ENCODE measurements at places on chromosomes 4 and X.
A peak's percentile ranks its signal among the peaks of the same experiment; 100 is the strongest.

- no peak for ATAC-seq
Measured at GRCh38 chr4:127134490-127134889, 498.3 kb upstream of the INTU start.

GRCh38 chr4:187354740-187355139 lies 631.1 kb upstream of the FAT1 start:
- ATAC-seq = no peak

DNA sequence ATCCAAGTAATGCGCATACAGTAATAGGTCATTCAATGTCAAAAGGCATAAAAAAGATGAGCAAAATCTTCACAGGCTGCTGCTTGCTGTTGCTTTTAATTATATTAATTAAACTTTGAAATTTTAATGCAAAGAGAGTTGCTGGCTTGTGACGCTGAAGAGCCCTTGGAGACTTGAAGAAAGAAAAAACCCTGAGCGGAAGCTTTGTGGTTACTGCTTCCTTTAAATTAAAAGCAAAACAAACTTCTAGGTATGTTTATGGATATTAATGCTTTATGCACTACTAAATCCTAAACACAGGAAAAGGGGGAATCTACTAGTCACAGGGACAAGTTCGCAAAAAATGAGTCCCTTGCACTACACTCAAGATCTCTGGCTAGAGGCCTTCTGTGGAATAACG lies 166.7 kb downstream of the ANTXR2 start:
- ATAC-seq = no peak

DNA sequence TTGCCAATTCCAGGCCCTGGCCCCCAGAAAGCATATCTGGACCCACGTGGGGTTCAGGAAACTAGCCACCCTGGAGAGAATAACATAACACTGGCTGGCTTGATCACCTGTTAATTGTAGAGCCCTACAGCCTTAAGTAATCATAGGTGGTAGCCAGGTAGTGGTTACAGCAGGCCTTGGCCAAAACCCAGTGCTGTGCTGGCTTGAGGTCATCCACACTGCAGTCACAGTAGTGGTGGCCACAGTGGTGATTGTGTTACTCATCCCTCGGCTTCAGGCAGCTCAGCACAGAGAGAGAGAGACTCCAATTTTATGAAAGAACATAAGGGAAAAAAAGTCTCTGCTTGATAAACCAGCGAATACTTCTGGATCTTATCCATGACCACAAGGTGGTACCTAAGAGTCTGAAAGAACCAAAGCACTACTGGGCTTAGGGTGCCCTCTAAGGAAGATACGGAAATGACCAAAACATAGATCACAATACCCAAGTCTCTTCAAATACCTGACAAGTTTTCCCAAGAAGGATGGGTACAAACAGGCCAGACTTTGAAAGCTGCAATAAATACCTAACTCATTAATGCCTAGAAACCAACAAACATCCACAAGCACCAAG lies 46.6 kb upstream of the CDX4 start:
- ATAC-seq = no peak

GRCh38 chrX:52576946-52577345 lies 60.1 kb upstream of the XAGE1B start:
- ATAC-seq = no peak

DNA sequence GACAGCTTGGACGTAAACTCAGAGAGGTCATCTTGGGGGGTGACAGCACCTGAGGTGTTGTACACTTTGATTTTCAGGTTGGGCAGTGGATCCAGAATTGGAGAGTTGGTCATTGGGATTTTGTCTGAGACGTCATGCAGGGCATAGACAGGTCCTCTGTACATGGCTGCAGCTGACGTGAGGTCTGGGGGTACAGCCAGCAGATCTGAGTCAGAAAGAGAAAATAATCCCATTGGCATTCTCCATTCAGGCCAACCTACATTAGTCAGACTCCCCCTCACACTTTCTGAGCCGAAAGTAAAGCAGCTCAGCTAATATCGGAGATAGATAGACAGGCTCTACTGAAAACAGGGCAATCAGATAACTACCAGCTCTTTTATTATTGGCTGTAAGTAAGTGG lies 329.7 kb downstream of the UNC5C start:
- ATAC-seq = no peak

GRCh38 chrX:21412883-21413282 lies 38.7 kb downstream of the CNKSR2 start:
- ATAC-seq = no peak

DNA sequence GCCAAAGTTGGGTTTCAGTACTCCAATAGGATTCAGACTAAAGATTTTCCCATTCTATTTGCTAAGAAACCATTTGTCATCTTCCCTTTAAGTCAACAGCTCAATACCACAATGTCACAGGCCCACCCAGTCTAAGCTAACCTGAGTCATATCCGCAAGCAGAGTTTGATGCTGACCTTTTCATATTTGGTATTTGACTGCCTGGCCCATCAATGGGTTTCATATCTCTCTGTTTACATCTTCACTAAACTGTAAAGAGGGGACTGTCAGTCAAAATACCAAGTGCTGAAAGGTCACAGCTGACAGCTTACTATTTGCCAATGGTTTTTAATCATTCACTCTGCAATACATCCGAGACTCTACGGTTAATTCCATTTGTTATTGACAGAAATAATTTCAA lies 707.5 kb upstream of the ACTRT1 start:
- ATAC-seq = no peak

DNA sequence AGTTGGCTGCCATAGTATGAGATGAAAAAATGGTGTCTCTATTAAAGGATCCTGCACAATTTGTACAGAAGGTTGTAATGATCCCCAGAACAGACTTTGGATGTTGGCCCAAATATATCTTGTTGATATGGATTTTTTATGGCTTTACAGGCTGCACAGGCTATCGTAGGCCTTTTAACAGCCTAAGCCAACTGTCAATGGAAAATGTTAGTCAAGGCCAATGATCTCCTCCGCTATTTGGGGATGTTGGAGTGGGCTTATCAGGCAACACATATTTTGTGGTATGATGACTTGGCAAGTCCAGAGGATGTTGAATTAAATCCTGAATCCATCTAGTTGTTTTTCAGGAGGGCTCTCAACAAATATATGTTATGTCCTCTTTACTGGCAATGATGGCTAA lies 42.1 kb downstream of the ZCCHC13 start:
- no peak for ATAC-seq

DNA sequence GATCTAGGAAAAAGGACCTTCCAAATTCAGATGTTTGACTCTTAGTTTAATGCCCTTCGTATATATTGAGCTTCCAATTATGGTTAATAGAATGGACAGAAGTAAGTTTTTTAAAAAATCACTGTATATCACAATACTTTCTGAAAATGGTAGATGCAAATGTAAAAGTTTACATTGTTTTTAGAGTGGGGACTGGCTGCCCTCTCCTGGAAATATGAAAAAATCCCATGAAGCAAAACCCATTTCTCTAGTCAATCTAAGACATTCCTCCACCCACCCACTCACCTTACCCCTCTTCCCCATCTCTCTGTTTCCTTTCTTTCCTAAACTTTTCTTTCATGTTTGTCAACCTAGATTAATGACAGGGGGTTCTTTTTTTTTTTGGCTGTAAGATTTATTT lies 134.5 kb downstream of the ARHGAP6 start:
- no peak for ATAC-seq

GRCh38 chr4:158397781-158398180 lies 123.9 kb upstream of the RXFP1 start:
- no peak for ATAC-seq

GRCh38 chr4:150944660-150945059 lies 70.4 kb downstream of the LRBA start:
- no peak for ATAC-seq

DNA sequence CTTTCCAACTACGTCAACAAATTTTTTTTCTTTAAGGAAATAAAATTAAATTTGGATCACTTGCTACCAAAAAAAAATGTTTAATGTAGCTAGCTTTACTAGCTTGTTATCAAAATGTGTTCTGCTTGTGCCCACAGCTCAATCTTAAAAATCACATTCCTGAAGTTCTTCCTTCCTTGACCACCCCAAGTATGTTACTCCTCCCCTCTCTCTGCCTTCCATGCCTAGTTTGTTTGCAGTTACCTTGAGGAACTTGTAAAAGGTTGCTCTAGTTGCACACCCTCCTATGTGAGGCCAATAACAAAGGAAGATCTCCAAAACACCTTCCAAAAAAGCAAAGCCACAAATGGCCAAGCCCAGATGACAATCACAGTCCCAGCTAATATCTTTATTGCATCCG lies 19.6 kb upstream of the TMEM184C start:
- ATAC-seq = no peak

- no peak for ATAC-seq
Measured at GRCh38 chr4:174122705-174123104, 160.8 kb downstream of the FBXO8 start.

- peak; percentile 22 for ATAC-seq
Measured at GRCh38 chrX:1536712-1537030, 314 bp downstream of the P2RY8 start.

GRCh38 chr4:24210332-24210902 lies 320.6 kb upstream of the PPARGC1A start:
- ATAC-seq = no peak

DNA sequence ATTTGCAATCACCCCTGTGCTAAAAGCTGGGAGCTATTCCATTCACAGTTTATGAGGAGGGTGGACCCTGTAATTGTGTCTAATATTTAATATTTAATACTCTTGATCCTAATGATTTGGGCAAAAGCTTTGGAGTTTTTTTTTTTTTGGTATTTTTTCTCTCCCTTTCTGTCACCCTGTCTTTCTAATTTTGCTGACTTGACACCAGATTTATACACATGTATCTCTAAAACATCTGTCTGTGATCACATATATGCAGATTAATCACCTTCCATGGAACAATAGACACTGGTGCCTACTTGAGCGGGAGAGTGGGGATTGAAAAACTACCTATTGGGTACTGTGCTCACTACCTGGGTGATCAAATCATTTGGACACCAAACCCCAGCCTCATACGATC lies 18.7 kb upstream of the ANTXR2 start:
- ATAC-seq = no peak

DNA sequence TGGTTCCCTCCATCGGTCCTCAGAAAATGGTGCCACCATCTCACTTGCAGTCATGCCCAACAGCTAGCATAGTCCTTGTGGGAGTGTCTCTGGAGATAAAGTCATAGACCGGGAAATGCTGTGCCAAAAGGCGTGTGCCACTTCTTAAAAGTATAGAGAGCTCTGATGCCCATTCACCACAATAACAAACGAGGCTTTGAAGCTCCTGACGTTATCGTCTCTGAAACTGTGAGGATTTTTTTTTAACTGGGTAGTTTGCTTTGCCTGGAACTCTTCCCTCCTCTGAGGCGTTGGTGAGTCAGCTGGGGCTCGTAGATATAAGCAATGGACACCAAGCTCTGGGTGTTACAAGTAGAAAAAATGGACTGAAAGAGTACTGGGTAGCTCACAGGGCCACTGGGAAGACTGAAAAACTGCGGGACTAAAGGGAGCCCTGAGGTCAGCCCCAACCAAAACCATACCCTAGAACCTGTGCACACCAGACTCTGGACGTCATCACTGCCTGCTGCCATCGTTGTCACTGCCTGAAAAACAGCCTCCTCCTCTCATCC lies 89.4 kb upstream of the TRIM2 start:
- no peak for ATAC-seq

- no peak for ATAC-seq
Measured at GRCh38 chr4:41425650-41426049, 112.3 kb upstream of the LIMCH1 start.

- peak; percentile 63 for ATAC-seq
Measured at GRCh38 chr4:80072228-80072743, 743 bp downstream of the ANTXR2 start.

- ATAC-seq = no peak
Measured at GRCh38 chr4:74623041-74623440, 171.3 kb downstream of the BTC start.

DNA sequence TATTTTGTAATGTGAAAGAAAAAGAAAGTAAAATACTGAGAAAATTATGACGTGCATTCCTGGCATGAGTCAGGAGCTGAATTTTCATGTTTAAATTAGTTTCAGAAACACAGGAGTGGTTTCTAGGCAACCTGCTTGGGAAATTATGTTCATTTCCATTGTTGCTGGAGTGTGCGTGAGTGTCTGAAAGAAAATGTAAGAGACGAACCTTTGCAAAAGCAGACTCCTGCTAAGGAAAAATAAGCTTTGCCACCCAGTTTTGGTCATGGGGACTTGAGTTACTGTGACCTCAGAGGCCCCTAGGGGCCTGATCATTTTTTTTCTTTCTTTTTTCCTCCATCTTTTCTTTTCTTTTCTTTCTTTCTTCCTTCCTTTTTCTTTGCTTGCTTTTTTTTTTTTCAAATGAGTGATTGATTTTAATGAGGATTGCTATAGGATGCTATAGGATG lies 18.8 kb upstream of the CHRNA9 start:
- ATAC-seq = peak; percentile 56

- ATAC-seq = peak; percentile 98
Measured at GRCh38 chr4:39609454-39609931, 29.2 kb downstream of the SMIM14 start.

DNA sequence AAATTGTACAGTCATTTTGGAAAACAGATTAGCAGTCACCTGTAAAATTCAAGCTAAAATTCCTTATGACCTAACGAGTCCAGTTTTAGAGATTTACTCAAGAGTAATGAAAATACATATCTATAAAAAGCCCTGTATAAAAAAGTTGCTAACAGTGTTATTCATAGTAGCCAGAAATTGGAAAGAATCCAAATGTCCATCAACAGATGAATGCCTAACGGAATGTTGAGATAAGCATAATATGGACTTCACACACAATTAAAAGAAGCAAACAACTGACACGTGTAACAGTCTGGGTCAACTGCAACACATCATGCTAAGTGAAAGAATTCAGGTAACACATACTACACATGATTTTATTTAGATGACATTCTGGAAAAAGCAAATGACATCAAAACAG lies 584.8 kb upstream of the AGA start:
- no peak for ATAC-seq

DNA sequence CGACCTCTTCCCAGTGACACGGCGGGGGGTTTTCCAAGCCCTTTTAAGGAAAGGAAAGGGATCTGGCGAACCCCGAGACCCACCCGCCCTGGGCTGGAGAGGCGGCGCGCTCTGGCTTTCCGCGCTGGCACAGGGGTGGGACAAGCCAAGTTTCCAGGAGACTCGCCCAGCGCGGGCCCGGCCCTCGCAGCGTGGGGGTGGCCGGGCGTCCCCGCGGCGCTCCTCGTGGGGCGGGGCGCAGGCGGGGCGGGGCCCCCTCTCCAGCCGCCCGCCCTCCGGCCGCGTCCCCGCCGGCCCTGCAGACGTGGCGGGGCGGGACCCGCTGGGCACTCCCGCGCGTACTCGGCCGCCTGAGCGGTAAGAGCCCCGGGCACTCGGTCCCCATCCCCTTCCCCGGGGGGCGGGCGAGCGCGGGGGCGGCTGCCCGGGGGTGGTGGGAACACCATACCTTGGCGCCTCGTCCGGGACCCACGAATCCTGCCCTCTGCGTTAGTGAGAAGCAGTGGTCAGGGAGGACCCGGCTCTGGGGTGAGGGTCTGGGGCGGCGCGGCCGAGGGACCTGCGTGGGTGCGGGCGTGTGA lies at the start of gene FAM114A1:
FAM114A1 (plus strand) TSS at position 329 of the 581 bp plus-strand sequence. CDS start 10,273 bp downstream, outside the sequence.
- ATAC-seq = peak; percentile 97

DNA sequence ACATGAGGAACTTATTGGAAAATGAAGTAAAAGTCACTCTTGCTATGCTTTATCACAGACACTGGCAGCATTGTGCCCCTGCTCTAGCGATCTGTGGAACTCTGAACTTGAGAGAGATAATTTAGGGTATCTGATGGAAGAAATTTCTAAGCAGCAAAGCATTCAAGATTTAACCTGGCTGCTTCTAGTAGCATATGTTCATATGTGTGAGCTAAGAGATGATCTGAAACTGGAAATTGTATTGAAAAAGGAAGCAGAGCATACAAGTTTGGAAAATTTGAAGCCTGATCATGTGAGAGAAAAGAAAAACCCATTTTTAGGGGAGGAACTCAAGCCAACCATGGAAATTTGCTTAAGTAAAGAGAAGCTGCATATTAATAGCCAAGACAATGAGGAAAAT lies 657.7 kb downstream of the TRAM1L1 start:
- no peak for ATAC-seq
